ENCODE measurements at places on chromosomes 12 and 14.

GRCh38 chr12:6662602-6662905 lies 365 bp downstream of the ING4 start:
- DNase-seq: no peak

- DNase-seq: no peak
Observed at GRCh38 chr12:68374307-68374982, 42.3 kb upstream of the MDM1 start.

- no peak for DNase-seq
Observed at GRCh38 chr14:53670701-53671100, 285.9 kb downstream of the BMP4 start.

GRCh38 chr14:53004976-53005375 lies 54.1 kb upstream of the FERMT2 start:
- DNase-seq: no peak
